ENCODE measurements at places on chromosomes 13 and 19.

DNA sequence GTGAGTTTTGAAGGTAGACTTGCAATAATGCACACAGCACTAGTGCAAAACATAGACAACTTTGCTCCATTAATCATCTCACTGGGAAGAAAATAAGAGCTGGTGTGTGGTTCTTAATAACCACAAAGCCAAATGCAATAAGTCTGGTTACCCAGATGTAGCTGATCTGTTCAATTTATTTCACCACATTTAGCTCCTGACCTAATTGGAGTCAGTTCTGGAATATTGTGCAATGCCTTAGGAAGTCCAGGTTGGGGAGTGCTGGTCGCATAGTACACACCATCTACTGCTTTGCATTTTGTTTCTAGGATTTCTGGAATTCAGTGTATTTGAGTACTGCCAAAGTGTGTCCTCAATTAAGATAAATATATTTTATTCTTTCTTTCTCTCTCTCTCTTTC is 483.3 kb upstream of the SPRY2 start:
- DNase-seq, result no peak

DNA sequence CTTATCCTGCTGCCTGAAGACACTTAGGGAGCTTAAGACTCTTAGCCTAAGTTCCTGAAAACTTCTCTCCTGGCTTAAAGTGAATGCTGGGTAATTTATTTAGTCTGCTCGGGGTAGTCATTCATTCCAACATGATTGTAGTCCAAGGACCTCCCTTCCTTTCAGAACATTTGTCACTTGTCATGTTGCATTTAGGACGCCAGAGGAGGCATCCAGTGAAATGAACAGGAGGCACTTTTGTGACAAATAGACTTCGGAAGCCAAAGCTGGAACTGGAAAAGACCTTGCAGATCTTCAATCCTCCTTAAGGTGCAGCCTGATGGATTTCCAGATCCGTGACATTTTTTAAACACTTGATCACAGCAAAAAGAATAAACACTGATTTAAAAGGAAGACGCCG is 95.1 kb downstream of the DNAJC15 start:
- no peak for DNase-seq

DNA sequence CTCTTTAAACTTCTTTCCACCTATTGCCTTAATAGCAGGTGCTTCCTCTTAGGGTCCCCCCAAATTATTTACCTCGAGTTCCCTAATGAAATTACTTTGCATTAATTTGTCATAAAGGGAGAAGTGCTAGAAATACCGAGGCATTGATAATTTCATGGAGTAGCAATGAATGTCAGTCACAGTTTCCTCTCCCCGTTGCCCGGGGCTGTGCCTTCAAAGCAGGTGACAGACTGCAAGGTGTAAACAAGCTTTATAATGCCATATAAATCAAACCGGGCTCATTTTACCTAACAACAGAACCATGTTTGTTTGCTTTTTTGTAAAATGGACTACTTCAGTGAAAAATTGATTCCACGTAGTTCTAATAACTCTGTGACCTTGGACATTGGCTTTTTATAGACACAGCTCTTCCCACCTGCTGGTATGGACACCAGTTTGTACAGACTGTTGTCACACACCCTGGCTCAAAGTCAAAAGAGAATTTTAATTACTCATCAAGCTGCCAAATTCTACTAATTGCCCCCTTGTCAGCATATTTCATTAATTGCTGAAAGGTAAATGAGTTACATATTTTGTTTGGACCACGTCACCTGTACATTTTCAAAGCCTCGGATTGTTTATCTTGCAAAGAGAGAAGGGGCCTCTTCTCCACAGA is 171.1 kb downstream of the STK24 start:
- DNase-seq, result no peak

GRCh38 chr13:50684366-50684765 is 159.1 kb downstream of the DLEU7 start:
- no peak for DNase-seq

- DNase-seq, result no peak
These were observed 696 bp upstream of the SAMD1 start for GRCh38 chr19:14091081-14091812.

Measured in stimulated activated CD4-positive, alpha-beta T cell treated with anti-CD3 and anti-CD28 coated beads, Interleukin-2, amount 100 ng/mL, for 4 hours (primary cell).